ENCODE measurements at places on chromosomes 11 and 22.

DNA sequence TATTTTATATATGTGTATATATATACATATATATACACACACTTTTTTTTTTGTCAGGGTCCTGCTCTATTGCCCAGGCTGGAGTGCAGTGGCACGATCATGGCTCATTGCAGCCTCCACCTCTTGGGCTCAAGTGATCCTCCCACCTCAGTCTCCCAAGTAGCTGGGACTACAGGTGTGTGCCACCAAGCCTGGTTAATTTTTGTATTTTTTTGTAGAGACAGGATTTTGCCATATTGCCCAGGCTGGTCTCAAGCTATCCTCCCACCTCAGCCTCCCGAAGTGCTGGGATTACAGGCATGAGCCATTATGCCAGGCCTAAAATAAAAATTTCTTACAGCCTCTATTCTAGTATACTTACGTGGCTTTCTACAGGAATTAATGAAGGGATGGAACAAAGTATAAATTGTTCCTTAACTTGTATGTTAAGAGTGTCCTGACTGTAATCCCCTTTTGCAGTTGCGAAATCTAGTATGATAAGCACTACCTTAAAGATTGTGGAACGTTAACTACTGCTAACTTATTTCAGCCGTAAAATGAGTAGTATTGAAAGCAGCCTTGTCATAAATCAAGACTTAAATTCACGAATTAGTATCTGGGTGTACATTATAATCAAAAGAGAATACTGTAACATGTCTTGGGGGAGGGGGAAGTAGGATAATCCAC, 2.1 kb downstream of the TRAF6 start:
- DNase-seq = no peak

DNA sequence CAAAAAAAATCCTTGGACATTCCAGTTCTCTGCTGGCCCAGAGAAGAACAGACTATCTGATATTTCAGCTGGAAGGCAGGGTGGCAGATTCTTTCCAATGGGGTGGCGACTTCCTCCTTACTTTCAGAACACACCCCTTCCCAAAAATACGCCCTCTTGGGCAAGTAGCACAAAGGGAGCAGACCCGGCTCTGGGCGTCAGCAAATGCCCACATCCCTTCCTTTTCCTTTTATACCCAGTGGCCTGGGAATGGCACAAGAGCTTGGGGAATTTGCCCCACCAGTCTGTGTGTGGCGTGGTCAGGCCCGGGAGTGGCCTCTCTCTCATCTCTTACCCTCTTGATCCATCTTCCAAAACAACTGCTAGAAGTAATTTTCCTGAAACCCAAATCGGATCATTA, 33.0 kb upstream of the NUP160 start:
- no peak for DNase-seq

- peak; percentile 40 for DNase-seq
These were observed 1.3 kb upstream of the UCP2 start for GRCh38 chr11:73983741-73984538.

DNA sequence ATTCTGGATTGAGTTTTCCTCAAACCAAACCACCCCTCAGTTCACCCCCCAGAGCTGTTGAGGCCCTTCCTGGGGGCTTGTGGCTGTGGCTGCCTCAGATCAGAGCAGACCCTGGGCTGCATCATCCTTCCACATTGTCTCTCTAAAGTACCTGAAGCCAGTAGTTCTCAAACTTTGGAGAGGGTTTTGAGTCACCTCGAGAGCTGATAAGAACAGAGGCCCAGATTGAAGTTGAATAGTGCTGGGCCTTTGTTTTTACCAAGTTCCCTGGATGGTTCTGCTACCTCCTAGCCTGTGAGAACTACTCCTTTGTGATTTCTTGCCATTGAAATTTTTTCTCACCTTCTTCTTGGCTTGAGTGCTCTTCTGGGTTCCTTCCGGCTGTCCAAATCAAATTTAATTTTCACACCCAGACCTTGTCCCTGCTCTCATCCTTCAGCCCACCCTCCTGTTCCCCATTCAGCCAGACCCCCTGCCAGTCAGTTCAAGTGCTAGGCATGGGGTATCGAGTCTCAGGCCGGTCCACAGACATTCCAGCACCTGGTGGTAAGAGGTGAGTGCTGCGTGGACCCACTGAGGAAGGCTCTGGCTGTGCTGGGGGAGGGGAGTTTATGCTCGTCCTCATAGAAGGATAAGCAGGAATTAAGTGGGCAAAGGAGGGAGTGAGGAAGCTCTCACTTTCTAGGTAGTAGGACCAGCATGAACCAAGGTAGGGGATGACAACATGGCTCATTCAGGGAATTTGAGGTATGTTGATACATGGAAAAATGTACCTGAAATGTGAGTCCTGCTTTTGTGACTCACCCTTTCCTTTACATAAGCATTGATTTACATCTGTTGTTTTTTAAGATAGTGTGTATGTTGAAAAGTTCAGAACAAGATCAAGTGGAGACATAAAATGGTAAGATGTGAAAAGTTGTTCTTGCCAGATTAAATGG, 116.5 kb downstream of the PTPRJ start:
- DNase-seq = no peak

DNA sequence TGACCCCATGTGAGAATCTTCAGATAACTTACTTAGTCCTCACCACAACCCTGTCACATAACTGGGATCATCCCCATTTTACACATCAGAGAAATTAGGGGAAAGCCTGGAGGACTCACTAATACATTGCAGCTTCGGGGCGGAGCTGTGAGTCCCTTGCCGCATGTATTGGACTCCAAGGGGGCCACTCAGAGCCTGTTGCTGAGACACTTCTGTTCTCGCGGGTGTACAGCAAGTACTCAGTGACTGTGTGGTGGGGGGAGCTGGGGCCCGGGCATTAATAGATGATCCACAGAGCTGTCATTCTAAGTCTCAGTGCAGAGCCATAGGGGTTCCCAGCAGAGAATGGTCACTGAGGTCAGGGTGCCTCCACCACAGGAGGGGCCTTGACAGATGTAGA, 13.5 kb downstream of the OAF start:
- DNase-seq = no peak

Measured in CD4-positive, alpha-beta T cell treated with Interleukin-4 for 1 hour (primary cell).